ENCODE measurements at places on chromosomes 2 and 18.

DNA sequence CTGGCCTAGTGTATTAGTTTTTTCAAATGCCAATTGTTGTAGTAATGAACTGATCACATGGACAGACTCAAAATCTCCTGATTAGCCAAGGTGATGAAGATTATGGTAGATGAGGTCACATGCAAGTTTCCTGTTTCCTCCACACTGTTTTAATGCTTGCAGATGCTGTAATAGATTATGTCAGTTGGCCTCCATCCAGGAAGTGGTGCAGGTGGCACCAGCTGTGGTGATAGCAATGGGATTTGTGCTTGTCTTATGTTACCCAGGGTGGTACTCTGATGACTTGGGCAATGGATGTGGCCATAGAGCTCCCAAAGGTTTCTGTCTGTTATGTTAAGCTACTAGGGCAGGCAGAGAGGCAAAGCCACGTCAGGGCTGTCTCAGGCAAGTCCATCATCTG is 332.9 kb upstream of the DDX18 start:
- no peak for DNase-seq

DNA sequence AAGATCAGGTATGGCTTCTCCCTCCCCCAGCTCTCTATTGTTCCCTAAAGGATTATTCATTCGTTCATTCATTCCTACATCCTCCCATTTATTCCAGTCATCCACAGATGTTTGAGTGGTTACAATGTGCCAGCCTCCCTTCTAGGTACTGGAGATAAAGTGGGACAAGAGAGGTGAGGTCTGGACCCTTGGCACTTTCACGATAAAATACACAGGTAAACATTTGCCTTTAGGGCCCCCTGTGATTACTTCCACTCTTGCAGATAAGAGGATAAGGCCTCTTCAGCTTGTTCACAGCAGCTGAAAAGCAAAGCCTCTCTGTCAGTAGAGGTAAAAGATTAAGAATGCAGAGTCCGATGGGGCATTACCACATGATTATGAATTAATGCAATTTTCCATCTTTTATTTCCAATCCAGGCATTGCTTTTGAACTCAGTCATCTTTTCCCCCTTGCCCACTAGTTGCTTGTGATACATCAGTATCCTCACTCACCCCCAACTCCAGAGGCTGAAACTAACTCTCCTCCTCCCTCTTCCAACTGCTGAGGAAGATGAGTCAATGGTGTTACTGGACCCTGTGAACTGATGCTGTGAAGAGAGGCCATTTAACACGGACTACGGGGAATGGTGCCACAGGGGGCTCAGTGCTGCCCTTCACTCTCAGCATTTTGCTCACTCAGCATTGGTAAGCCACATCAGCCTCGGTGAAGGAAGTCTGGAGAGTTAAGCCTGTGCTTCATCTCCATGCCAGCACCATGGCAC is 1.1 kb upstream of the DPP4 start:
- DNase-seq, result no peak

- no peak for DNase-seq
These were observed 20.3 kb upstream of the ASXL3 start for GRCh38 chr18:33557706-33558105.

GRCh38 chr2:101109451-101110118 is 41.6 kb downstream of the TBC1D8 start:
- DNase-seq, result no peak

GRCh38 chr2:181046833-181047232 is 66.4 kb downstream of the UBE2E3 start:
- DNase-seq, result no peak
